Right renal pelvis (tissue), 4 donors: ENCODE measurements at places on chromosomes 4 and X.

GRCh38 chr4:56704089-56704871, 23.2 kb upstream of the HOPX start:
- DNase-seq: no peak

DNA sequence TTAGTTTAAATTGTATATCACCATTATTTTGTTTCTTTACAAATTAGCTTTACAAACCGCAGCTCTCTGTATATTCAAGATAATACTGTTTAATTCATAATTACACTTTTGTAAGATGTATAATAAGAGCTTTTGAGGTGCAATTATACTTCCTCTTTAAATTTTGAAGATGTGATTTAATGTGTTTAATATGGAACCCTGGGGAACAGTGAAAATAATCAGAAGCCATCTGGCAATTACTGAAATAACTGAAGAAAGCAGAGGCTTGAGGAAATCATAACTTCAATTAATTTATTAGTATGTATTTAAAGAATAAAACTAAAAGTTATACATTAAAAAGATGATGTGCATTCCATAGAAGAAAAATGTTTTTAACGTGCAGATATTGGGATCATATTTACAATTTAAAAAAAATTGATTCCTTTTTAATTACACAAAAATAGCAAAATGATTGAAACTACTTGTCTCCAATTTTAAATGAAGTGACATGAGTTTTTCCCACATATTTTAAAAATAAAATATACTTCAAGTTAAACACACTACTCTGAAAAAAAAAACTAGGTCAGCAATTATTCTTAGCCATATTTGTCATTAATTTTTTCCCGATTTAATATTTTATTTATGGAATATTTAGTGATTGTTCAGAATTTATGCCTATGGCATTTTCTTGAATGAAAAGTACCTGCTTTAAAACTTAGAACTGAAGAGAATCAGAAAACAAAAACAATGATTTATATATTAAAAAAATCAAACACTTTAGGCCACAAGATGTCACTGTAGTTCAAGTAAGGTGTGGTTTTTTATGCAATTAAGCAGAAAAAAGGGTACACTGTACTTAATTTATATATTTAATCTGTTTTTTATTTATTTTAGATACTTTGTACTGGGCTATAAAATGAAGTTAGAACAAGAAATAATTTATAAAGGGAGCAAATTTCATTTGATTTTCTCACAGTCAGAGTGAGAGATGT, 942.7 kb upstream of the NDST4 start:
- DNase-seq: no peak

GRCh38 chrX:130560544-130560943, 158.8 kb downstream of the RBMX2 start:
- no peak for DNase-seq

- DNase-seq: no peak
Observed at GRCh38 chrX:42089031-42089430, 165.7 kb upstream of the CASK start.

DNA sequence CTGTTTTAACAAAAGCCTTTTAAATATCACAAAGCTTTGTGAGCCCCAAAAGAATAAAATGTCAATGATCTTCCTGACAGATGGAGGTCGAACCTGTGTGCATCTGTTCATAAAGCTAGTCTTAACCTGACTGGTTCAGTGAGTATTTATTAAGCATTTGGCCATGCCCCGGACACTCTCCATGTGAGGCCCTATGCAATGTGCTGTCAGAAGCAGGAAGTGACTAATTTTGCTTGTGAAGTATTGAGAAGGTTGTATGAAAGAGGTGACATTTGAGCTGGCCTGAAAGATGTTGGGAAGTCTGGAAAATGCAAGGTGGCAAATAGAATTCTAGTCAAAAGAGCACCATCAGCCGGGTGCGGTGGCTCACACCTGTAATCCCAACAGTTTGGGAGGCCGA, 171.4 kb downstream of the MSL3 start:
- no peak for DNase-seq

GRCh38 chr4:75497133-75497532, 17.1 kb downstream of the RCHY1 start:
- DNase-seq: no peak

- DNase-seq: no peak
Observed at GRCh38 chr4:5933116-5933515, 40.2 kb upstream of the CRMP1 start.

- DNase-seq: no peak
Observed at GRCh38 chrX:22135171-22135711, 103.1 kb downstream of the PHEX start.

DNA sequence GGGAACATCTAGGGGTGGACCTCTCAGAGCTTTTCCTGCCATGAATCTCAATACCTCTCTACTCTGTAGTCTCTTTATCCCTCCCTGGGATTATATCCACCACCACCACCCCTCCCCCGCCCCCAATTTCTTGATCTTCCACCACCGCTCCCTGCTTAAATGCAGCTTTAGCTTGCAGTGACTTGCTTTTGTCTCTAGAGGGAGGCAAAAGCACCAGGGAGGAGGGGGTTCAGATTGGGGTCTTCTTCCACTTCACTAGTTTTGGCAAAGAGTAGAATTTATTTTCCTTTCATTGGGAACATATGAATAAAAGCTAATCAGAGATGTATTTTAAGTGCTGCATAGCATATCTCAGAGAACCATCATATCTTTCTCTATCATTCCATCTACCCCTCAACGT, 5.5 kb downstream of the ARHGAP36 start:
- no peak for DNase-seq

DNA sequence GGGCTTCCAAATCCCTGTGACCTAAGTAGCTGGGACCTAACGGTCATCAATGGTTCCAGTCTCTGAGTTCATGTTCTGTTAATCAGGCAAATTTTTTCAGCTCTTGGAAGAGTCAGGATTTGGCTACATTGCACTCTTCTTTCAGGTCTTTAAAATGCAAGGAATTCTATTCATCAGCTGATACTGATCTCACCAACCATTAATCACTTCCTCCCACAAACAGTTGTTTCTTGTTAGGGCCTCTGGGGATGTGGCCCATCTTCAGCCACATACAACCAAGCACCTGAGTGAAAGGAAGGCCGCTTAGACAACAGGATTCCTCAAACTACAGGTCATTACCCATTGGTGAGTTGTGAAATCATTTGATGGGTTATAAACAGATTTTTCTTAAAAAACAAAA, 71.7 kb downstream of the FANCB start:
- DNase-seq: no peak

GRCh38 chr4:38463268-38463958, 200.6 kb upstream of the KLF3 start:
- DNase-seq: no peak

DNA sequence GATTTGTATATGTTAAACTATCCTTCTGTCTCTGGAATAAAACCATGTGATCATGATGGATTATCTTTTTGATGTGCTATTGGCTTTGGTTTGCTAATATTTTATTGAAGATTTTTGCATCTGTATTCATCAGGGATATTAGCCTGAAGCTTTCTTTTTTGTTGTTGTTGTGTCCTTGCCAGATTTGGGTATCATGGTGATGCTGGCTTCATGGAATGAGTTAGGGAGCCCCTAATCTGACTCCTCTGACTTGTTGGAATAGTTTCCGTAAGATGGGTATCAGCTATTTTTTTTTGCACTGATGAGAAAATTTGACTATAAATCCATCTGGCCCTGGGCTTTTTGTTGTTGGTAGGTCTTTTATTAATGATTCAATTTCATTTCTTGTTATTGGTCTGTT, 45.7 kb downstream of the ATP10D start:
- DNase-seq: no peak

DNA sequence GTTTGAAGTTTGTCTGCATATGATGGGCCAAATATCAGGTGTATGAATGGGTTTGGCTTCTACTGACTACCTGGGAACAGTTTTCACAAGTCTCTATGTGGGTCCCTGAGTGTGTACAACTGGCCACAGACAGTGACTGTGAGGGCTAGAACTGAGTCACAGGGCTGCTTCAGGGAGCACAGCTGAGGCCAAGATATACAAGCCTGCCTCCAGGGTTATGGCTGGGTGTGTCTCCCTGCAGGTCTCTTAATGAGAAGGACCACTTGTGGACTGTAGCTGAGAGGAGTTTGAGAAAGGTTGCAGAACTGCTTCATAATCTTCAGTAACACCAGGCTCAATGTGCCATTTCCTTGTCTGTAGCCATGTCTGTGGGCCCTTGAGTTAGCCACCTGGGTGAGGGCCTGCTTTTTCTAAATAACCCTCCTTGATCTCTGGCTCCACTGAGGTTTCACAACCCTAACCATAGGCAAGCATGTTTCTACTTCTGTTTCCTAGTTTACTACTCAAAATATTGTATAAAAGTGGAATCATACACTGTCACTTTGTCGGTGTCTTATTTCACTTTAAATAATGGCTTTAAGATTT, 81.3 kb downstream of the ZNF732 start:
- DNase-seq: no peak

- DNase-seq: no peak
Observed at GRCh38 chr4:104971462-104971861, 175.2 kb upstream of the TET2 start.

DNA sequence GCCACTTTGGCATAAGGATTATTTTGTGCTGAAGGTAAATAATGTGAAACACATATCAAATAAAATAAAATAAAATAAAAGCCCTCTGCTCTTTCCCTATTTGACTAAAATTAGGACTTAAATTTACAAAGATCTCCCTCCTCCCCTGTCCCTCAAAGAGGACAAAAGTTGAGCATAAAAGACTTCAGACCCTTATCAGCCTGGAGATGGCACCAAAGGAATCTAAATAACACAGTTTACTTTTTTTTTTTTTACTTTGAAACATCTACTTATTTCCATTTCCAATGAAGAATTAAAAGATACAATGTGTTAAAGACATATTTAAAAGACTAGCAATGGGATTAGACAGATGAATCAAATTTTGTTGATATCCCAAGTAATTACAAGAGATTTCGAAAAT, 89.7 kb downstream of the EPHA5 start:
- DNase-seq: no peak

DNA sequence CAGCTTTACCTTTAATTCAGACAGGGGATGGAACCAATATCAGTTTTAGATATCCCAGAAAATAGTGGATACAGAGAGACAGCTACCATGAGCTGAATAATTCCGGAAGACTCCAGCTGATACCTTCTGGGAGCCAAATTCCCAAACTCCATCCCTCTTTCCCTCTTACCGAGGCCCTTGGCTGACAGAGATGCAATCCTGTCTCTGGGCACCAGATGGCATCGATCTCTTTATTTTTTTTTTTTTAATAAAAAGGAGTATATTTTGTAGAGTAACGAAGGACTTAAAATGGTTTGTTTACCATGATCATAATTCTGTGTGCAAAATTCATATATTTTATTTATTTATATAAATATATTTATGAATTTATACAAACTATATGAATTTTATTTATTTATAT, 31.0 kb downstream of the RAB40A start:
- DNase-seq: no peak

DNA sequence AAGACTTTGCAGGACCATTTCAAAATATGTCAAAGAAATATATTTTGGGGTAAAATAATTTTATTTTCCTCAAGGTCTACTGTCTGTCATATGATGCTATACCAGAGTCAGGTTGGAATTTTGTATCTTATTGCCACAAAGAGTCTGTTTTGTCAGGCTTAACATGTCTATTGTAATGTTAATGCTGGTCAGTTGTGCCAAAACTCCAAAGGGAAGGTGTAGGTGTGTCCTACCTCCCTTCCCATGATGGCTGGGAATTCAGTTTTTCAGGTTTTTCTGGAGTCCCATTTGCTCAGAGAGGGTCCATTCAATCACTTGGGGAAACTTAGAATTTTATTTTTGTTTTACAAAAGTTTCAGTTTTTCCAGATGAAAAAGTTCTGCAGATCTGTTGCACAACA, 33.3 kb upstream of the SLC25A4 start:
- DNase-seq: no peak

DNA sequence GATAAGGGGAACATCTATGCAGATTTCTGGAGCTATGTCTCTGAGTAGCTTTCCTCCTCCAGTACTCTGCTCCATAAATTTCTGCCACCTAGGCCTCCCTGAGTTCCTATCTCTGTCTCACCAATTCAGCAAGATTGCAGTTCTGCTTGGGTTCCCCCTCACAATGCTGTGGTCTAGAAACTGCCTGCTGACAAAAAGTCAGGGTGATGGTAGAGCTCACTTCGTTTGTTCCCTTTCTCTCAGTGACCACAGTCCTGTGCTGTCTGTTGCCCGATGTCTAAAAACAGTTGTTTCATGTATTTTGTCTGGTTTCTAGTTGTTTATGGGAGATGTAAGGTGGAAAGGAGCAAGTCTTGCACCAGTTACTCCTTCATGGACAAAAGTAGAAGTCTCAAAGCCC, 41.1 kb downstream of the AMMECR1 start:
- DNase-seq: no peak

- no peak for DNase-seq
Observed at GRCh38 chrX:12412561-12412960, 274.3 kb downstream of the FRMPD4 start.

DNA sequence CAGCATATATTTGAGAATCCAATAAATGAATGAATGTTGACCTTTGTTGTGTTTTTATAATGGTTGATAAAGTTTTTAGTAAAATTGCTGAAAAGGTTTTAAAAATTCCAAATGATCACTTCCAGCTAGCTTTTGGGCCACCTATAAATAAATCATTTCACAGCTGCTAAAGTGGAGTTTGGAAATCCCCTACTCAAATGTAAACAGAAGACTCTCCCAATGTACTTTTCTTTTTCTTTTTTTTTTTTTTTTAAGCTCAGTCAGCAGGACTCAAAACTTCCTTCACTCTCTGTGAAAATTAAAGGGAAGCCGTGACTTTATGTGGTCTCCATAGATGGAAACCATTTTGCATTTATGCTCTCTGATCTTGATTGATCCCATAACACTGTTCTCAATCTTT, 45.2 kb downstream of the CXCL13 start:
- DNase-seq: no peak

DNA sequence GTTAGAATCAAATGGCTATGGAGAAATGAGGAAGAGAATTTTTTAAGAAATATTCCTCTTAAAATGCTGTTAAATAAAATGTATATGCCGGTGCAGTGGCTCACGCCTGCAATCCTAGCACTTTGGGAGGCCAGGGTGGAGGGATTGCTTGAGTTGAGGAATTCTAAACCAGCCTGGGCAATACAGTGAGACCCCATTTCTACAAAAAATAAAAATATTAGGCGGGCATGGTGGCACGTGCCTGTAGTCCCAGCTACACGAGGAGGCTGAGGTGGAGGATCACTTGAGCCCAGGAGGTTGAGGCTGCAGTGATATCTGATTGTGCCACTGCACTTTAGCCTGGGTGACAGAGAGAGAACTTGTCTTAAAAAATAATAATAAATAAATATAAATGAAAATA, 7.9 kb upstream of the FUNDC1 start:
- DNase-seq: no peak

DNA sequence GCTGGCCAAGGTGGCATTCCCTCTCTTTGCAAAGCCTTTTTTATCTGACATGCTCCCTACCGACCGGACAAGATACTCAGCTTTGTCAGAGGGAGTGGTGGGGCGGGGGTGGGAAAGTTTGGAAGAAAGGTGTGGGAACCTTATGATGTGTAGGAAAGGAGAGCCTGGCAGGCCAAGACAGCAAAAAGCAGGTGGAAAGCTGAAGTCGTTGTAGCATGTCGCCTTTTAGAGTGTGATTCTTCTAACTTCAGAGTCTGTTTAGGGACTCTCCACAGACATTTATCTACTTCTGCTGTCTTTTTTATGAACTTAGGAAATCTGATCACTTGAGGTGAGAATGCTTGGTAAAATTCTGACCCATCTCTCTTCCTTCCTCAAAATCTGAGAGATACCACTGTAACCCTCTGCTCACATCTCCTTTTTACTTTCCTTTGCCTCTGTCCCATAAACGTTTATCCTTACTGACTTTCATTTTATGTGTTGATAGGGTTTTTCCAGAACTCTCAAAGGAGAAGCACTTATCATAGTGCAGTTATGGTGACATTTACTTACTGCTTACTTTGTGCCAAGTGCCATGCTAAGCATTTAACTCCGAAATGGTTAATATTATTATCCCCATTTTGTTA, 8.2 kb upstream of the RUFY3 start:
- DNase-seq: no peak
